ENCODE measurements at places on chromosomes 3 and 15. TPM values are rescaled to one million over a fixed set of nuclear protein-coding genes. Genes with fewer than 3 reads are reported as not detected.

Gene ADAMTS17
- 4.7 TPM for total RNA-seq

Gene ERICH6
- not detected for total RNA-seq

Gene KPNA1
- total RNA-seq: 67.4 TPM

Gene CLDN18
- total RNA-seq: not detected

Gene ATP10A
- 48.2 TPM for total RNA-seq

Gene CYP8B1
- not detected for total RNA-seq

Gene PTH1R
- total RNA-seq: not detected

Gene ANO10
- total RNA-seq: 9.7 TPM

Gene TMEM207
- total RNA-seq: not detected

Gene COX5A
- total RNA-seq: 66.8 TPM

Gene RAB5A
- 57.0 TPM for total RNA-seq

Gene EXD1
- total RNA-seq: not detected

Gene ARGFX
- not detected for total RNA-seq

Gene UBL7
- total RNA-seq: 36.4 TPM

Gene ZIC1
- not detected for total RNA-seq

Gene PDCD6IP
- 237 TPM for total RNA-seq
